ENCODE measurements at places on chromosomes 1 and 21.

GRCh38 chr1:66527686-66528085 lies 6.3 kb upstream of the SGIP1 start:
- DNase-seq = peak; percentile 82

DNA sequence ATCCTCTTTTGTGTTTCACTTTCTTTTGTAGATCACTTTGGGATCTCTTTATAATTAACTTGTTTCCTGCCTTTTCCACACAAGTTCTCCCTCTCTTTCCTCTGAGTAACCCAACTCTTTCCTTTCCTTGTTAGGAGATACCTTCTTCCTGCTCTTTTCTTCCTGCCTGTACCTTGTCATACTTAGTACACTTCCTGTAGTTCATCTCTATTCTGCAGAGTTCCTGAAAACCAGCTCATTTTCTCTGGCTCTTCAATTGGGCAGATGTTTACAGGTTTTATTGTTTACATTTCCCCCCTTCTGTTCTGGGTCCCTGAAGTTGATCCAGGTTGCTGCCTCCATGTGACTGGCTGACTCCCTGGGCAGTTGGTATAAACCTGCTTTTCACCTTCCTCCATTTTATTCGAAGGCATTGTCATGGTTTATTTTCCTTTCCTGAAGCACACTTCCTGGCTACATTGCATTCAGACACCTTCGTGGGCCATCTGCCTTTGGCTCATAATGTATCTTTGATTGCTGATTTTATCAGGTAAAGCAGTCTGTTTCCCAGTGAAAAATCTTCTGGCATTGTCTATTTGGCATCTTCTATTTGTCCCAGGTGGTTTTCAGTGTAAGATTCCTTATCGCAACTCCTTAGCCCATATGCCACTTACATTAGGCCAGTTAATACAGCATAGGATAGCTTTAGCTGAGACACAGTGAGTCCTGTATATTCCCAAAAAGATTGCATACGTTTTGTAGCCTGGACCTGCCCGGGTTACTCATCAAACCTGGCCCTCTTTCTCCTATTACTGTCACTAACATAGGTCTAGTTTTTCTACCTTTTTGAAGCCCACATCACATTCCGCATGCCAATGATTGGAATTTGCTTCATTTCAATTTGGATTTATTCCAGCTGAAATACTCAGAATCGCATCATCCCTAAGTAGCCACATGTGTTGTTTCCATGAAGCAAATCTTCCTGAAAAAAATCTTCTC lies 15.4 kb downstream of the CTH start:
- no peak for DNase-seq

DNA sequence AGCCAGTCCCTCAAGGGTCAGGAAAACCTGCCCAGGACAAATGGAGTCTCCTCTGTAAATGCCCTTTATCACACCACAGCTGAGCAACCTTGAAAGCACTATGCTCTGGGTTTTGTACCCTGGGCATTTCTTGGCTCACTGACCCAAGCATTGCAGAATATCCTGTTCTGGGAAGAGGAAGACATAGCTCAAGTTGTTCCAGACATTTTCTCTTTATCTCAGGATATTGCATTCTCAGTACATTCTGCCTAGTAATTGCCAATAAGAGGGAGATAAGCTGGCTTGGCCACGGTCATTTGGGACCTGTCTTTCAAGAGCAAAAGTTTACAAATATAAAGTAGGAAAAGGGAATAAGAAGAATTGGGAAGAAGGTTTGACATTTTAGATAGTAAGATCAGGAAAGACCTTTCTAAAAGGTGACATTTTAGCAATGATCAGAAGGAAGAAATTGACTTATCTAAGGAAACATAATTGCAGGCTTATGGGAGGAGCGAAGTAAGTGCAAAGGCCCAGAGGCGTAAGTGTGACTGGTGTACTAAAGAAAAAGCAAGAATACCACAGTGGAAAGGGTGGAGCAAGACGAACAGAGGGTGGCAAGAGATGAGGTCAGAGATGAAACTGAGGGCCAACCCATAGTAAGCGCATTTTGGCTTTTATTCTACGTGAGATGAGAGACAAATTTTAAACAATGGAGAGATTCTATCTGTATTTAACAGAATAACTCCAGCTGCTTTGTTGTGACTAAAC lies 394.0 kb upstream of the CXADR start:
- DNase-seq = no peak

GRCh38 chr21:42009831-42010506 lies at the start of gene ZBTB21:
ZBTB21 (minus strand) TSS chr21:42010360; CDS start chr21:41994095, 16,265 bp downstream.
- peak; percentile 98 for DNase-seq

DNA sequence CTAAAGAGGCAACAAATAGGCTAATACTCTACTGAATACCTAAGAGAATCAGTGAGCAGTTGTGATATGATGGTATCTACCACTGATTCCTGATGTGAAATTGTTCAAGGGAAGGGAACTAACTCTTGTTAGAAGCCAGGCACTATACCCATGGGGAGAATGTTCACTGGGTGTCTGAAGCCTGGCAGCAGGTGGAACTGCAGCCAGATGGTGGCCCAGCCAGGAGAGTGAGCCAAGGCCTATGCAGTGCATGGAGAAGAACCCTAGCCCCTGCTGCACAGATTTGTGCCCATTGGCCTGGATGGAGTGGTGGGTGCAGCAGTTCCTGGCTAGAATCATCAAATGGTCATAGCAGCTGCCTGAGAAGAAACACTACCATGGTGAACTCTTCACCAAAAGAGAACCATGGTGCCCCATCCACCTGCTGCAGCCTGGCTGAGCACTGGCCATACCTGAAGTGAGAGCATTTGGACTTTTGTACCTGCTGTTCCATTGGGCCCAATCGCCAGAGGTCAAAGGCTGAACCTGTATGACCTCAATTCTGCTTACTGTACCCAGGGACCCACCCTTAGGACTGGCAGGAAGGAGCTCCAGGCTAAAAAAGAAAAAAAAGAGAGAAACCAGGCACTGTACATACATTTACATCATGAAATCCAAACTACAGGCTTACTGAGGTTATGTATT lies 118.8 kb upstream of the IVNS1ABP start:
- no peak for DNase-seq

- no peak for DNase-seq
These were observed 22.9 kb upstream of the ZNF326 start for GRCh38 chr1:89972024-89972423.

DNA sequence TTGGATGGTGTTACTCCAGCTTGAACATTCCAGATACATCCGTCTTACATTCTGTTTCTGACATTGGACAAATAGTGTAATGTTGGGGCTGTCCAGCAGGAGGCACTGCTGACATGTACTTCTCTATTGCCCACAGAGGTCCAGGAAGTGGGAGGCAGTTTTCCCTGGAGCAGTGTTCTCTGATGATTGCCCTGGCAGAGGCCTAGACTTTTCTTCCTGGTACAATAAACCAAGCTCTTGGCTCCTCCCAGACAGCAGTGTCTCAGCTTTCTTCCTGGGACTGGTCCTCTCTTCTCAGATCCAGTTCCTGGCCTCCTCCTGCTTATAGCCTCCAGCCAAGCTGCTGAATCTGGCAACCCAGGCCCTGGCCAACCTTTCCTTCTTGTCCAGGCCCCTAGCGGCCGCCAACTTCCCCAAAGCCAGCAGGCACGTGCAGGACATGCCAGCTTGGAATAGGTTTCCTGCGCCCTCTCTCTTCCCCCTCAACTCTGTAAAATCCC lies 14.9 kb upstream of the IFNLR1 start:
- DNase-seq = peak; percentile 87

DNA sequence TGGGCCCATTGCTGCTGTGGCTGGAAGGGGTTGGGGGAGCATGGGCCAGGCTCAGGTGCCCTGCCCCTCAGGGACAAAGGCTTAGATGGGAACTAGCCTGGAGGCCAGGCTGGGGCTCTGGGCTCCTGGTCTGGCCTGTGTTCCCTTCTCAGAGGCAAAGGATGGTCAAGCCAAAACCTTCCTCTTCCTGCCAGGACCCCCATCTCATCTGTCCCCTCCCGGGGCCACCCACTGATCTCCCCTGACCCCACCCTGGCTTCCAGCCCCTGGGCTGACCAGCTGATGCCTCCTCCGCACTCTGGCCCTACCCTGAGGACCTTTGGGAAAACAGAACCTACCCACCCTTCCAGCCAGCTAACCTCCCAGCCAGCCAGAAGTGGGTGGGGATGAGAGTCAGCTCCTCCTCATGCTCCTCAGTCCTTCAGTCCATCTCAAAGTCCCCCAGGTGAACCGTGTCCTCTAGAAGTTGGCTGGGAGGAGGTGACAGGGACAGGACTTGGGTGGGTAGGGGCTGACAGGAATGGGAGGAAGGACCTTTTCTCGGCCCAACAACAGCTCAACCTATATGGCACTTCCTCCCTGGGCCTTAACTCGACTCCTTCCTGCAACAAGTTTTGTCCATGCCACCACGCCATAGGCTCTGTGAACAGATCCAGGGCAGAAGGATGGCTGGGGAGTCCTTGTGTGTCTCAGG lies 7.5 kb downstream of the PEAR1 start:
- no peak for DNase-seq

DNA sequence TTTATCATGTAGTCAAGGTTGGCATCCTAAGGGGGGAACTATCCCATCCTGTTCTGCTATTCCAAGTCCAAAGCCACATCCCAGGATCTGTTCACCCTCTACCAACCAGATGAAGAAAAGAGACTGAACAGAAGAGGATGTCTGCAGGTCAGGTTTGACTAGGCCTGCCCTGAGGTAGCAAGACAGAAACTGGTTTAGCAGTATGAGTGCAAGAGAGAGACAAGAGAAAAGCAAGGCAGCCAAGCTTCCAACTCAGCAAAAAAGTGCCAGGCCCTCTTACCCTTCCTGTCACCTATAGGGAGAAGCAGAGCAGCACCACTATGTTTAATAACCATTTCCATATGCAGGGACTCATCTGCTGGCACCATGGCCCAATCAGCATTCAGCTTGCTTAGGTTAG lies 320.8 kb upstream of the DUSP10 start:
- DNase-seq = no peak

DNA sequence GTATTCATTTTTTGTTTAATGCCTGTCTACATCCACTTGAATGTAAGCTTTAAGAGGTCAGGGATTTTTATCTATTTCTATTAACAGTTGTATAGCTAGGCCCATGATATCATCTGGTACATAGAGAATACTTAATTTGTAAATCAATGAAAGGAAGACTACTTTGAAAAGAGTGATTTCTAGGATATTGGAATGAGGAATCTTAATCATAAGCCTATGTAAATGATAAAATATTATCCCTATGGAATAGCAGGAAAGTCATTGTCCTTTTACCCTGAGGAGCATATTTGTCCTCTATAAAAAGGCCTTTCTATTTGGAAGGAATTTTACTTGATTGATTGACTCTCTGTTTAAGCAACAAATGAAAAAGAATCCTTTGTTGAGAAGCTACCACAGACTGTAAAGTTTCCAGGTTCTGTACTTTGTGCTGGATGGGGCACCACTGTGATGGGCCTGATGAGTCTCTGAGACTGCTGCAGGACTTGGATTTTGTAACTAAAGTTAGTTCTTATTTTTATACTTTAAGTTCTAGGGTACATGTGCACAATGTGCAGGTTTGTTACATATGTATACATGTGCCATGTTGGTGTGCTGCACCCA lies 53.8 kb downstream of the MAST2 start:
- no peak for DNase-seq

DNA sequence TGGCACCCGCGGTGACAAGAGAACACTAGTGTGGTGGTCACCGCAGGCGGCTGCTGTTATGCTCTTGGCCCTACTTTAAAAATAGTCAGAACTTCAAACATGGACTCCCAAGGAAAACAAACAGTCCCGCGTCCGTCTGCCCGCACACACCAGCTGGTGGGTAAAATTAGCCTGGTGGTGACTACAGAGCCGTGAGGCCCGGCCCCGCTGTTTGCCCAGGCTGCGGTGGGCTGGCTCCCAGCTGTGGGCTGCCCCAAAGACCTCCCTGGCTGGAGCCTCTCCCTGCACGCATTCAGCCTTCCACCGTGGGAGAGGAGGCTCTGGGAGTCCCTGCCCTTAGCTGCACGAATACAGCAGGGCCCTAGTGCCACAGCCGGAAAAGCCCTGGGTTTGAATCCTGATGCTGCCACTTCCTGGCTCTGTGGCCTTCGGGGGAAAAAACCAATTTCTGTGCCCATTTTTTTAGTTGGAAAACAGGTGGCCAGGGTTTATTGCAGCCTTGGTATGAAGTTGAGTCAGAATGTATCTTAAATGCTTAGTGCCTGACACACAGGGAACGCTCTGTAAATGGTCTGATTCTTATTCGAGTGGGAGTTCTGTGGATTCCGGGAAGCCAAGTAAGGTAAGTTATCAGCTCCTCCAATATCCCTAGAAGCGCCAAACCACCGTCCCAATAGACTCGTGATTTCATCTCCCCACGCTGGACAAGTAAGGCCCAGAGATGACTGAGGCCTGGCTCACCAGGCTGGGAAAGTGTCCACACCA lies 58.2 kb downstream of the ALPL start:
- peak; percentile 89 for DNase-seq

DNA sequence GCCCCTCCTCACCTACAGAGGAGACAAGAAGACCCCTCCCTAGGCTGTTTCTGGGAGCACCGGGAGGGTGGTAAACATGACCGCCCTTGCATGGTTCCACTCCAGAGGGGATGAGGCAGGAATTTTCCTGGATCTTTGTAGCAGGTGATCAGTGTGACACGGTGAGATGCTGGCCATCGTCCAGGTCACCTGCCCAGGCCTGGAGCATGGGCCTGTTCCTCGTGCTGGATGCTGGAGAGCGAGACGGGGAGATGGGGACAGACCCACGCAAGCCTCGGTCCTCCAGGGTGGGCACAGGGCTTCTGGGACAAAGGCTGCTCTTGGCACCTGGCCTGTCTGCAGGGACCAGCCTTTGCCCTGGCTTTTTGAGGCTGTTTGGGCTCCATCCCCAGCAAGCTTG lies 46.2 kb downstream of the DMRTB1 start:
- no peak for DNase-seq

- DNase-seq = peak; percentile 81
These were observed 24.4 kb downstream of the RRAGC start for GRCh38 chr1:38834937-38835827.

- no peak for DNase-seq
These were observed 67.1 kb upstream of the ARHGEF16 start for GRCh38 chr1:3387401-3387800.

GRCh38 chr21:34967509-34968289 lies 81.4 kb downstream of the RUNX1 start:
- DNase-seq = no peak

DNA sequence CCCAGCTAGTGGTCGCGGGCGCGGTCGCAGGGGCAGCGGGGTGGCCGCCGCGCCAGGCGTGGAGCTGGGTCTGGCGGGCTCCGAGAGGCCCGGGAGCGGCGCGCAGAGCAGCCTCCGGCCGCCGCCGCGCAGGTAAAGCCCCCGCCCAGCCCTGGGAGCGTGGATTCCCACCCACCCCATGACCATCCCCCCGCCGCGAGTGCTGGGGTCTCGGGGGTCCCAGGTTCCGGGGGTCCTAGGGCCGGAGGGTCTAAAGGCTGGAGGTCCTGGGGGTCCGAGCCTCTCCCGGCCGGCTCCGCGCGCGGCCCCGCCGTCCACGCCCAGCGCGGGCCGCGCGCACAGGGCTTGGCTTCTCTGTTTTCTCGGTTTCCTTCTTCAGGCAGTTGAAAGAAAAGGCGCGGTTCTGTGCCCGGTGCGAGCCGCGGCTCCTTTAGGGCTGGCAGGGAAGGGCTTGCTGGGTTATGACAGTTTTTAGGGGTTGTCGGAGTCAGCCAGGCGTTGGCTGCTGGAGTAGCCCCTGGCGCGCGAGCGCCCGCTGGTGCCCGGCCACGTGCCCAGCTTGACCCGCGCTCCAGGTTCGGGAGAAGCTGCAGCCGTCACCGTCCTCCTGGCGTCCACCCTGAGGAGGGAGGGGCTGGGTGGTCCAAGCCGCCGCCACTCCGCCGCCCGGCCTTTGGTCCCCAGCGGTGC lies 359 bp downstream of the LRRC3 start:
- DNase-seq = peak; percentile 18

Data from fibroblast of upper back skin (primary cell).